RWPE2 (cell line): ENCODE measurements at places on chromosomes 5 and 9.

DNA sequence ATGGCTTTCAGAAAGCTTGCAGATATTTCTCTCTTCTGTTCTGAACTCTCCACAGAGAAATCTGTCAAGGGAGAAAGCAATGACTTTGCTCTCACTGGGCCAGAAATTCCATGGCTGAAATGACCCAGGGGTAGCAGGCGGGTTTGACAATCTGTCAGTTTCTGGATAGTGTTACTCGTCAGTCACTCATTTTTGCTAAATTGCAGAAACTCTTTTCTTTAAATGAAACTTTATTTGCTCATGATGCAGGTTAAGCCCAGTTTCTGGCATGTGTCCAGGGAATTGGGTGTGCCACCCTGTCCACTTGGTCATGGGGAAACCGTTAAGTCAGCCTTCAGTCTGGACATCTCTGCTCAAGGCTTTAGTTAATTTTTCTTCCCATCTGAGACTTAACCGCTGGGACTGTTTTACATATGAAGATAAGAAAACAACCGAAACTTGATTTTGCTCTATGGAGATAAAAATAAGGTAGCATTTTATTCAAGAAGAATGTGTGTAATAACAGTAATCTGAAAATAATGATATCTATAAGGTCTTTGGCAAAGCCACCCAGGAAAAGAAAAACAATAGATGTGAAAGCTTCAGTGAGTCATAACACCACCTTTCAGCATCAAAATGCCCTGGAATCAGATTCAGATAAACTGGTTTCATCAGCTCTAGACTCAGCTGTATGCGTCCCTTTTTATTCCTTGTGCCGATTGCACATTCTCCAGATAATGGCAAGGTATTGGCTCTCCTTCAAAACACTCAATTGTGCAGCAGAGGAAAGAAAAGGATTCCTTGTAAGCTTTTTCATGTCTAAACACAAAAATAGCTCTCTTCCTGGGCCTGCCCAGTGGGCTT is 308.3 kb downstream of the ZSWIM6 start:
- no peak for DNase-seq

DNA sequence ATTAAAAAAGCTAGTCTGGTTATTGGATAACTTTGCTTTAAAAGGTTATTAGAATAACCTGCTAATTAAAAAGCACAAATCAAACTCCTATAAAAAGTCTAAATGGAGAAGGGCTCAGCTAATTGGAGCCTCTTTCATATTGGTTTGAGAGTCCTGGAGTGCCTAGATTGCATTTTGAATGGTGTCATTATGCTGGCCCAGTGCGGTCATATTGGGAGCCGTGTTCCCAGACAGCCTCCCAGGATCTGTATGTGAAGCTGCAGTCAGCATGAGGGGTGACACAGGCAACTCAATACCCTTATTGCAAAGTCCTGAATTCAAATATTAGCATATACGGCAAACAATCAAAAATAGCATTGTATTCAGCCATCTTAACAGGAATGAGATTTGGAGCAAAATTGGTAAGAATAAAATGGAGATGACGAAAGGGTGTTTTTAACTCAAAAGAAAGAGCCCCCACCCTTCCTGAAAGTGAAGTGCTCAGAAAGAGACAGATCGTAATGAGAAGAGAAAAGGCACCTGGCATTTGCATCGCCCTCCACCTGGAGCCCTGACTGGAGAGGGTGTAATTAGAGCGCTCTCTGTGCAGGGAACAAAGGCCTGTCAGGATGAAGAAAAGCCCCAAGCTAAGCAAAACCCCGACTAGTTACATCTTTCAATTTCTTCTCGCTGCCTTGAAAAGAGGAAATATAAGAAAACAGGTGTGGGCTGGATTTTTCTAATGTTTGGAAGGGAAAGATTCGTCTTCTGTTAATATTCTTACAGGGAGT is 621.0 kb upstream of the ADAMTS16 start:
- no peak for DNase-seq

DNA sequence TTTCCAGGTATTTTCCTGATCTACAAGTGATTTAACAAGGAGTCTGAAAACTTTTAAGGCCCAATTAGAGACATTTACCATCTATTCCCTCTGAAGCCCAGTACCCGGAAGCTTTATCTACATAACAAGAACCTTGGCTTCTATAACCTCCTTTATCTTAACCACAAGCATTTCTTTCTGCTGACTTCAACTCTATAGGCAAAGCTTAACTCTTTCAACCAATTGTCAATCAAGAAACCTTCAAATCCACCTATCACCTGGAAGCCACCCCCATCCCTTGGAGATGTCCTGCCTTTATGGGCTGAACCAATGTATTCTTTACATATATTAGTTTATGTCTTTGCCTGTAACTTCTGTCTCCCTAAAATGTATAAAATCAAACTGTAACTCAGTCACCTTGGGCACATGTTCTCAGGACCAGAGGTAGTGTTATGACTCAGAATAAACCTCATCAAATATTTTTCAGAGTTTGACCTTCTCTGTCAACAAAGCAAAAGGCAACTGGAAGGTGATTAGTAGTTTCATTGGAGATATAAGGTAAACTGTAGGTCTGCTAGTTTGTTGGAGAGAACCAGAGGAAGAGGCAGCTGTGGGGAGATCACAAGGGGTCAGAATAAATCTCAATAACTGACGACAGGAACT is 13.0 kb upstream of the RIMOC1 start:
- no peak for DNase-seq

- DNase-seq, result no peak
Observed at GRCh38 chr9:132703336-132703735, 33.1 kb downstream of the GTF3C4 start.

DNA sequence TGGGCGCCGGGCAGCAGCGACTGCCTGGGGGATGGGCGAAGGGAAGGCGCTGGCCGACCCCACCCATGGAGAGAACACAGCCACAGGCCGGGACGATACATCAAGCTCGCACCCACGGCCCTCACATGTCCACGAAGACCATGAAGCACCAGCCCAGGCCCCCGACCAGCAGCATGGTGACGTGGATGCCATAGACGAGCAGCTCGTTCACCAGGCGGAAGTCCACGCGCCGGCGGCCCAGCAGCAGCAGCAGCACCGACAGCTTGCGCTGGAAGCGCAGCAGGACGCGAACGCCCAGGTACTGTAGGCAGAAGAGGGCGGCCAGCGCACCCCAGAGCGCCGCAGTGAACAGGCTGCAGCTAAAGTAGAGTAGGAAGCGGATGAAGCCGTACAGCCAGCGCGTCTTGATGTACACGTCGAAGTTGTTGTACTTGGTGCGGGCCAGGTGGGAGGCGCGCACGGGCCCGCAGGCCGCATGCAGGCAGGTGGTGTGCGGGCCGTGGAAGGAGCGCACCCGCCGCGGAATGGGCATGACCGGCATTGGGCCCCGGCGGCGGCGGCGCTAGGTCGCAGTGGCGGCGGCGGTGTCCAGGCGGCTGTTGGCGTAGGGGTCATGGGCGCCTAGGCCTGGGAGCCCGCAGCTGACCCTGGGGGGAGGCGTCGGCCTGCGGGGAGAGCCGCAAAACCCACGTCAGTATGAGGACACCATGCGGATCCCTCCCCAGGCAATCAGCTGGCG is 2.1 kb downstream of the TMEM250 start:
- no peak for DNase-seq

DNA sequence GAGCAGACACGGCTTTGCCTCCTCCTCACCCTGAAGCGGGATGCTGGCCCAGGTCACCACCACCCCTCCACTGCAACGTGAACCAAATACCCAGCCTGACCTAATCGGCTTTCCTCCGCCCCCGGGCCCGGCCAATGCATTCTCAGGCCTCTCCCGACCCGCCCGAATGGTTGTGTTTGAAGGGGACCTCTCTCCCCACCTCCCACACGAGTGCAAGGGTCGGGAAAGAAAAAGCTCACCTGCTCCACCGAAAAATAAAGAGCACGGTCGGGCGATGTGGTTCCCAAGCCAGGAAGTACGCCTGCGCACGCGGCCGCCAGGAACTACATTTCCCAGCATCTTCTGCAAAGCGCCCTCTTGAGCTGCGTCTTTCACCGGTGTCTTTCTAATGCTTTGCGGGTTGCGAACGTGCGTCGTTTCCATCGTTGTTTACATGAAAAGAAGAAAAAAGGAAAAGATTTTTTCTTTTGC is at the start of gene ZNF883:
Gene ZNF883, minus strand, starts transcription at position 282 of the 471 bp plus-strand sequence.
- DNase-seq, result no peak

DNA sequence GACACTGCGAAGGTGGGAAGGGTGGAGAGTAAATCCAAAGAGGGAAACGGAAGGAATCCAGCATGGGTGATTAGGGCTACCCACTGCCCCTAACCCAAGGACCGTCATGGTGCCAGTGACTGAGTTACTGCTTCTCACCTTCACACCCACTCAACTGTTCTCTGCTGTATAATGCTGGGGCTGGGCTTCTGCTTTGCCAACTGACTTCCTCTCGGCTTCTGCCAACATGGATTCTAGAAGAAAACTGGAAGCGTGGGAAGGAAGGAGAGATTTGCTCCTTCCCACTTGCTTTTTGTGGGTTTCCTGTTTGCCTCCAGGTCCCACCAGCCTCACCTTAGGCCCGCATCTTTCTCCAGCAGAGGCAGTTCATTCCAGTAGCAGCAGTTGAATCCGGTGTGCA is 153.5 kb upstream of the RAI14 start:
- no peak for DNase-seq

- no peak for DNase-seq
Observed at GRCh38 chr5:119174578-119175163, 103.8 kb downstream of the DMXL1 start.

- DNase-seq, result no peak
Observed at GRCh38 chr9:136107953-136108647, 10.6 kb downstream of the TMEM250 start.

- DNase-seq, result no peak
Observed at GRCh38 chr5:2750758-2751464, 566 bp downstream of the IRX2 start.

DNA sequence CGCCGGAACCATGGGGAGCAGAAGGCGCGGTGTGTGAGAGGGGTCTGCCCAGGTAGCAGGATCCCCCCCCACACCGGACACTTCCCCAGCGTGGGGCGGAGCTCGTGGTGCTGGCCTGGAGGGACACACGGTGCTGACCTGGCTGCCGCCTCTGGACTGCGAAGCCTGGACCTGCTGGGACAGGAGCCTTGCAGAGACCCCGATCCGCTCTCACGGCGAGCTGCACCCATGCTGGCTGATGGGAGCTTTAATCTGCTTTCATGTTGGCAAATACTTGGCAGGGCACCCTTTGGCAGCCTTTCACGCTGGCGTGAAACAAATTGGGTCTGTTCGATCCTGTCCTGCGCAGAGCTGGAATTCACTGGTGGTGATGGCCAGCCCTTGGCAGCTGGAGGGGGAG is 7.4 kb downstream of the NKD2 start:
- no peak for DNase-seq

DNA sequence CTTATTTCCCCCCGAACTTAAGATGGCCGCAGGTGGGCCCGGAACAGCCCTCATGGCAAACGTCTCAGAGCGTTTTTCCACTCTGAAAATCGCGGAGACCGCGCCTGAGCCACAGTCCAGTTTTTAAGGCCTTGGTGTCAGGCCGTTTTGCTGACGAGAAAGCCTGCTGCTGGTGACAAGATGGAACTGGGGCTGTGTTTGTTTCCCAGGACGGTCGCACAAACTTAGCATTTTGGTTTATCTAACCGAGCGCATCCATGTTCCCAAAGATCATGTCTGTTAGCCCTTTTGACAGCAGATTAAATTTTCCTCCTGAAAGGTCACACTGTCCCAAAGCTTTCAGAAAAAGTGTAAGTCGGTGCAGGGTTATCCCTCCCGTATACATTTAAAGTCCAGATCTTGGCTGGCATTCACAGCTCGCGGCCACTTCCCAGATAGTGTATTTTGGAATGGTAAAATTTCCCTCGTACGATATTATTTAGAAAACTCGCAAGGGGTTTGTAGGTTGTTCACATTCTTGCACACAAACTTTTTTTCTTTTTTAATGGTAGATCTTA is 812 bp downstream of the SREK1 start:
- DNase-seq, result no peak

- DNase-seq, result no peak
Observed at GRCh38 chr5:73198833-73199592, 26.0 kb downstream of the TMEM174 start.
